Upper lobe of left lung (tissue), 6 donors: ENCODE measurements at places on chromosomes 13 and 19. TPM values are rescaled to one million over a fixed set of nuclear protein-coding genes. Genes with fewer than 3 reads are reported as not detected.
A peak's percentile ranks its signal among the peaks of the same experiment; 100 is the strongest.

The KLK14 gene
- not detected for total RNA-seq

The CALR gene
- total RNA-seq, result 171 TPM

The OXGR1 gene
- total RNA-seq, result not detected

The FXYD7 gene
- total RNA-seq, result not detected

The CRLF1 gene
- total RNA-seq, result 33.4 TPM

- no peaks in the 10 kb centered on the region for H3K27me3 ChIP-seq
- DNase-seq, result no peak
- H3K4me3 ChIP-seq, result no peak overlapping the region
- H3K36me3 ChIP-seq, result no peaks in the 10 kb centered on the region
- H3K27ac ChIP-seq, result no peak overlapping the region
- H3K4me1 ChIP-seq, result no peaks in the 10 kb centered on the region
Observed at GRCh38 chr19:58118979-58119733, 21.1 kb upstream of the ZSCAN18 start.

DNA sequence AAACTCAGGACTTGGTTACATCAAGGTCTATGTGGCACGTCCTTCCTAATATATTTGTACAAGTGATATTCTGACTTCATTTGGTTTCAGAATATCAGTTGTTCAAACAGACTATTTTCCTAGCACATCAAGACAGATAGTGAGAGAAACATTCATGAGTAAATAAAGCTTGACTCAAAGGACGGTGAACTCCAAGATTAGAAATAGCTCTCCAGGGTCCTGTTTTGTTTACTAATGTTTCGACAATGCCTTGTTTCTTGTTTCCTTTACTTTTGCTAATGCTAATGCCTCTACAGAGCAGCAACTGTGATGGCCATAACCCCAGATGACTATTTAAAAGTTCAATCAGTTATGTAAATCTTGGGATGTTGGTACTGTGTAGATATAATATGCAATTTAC, 313.9 kb downstream of the KLF12 start:
- no peak overlapping the region for H3K4me3 ChIP-seq
- H3K4me1 ChIP-seq, result no peaks in the 10 kb centered on the region
- H3K27me3 ChIP-seq, result no peaks in the 10 kb centered on the region
- no peak for DNase-seq
- no peaks in the 10 kb centered on the region for H3K36me3 ChIP-seq

- no peak for DNase-seq
- H3K4me1 ChIP-seq, result no peaks in the 10 kb centered on the region
- no peaks in the 10 kb centered on the region for H3K27me3 ChIP-seq
Observed at GRCh38 chr19:23699521-23699860, 12.5 kb upstream of the ZNF675 start.

GRCh38 chr19:33390908-33391630, 17.6 kb downstream of the CEBPG start:
- peak overlapping the region; percentile 68 for H3K27ac ChIP-seq
- H3K27me3 ChIP-seq, result no peaks in the 10 kb centered on the region
- H3K4me1 ChIP-seq, result peaks cover 83% of the 10 kb centered on the region
- peaks cover 21% of the 10 kb centered on the region for H3K36me3 ChIP-seq
- DNase-seq, result no peak

DNA sequence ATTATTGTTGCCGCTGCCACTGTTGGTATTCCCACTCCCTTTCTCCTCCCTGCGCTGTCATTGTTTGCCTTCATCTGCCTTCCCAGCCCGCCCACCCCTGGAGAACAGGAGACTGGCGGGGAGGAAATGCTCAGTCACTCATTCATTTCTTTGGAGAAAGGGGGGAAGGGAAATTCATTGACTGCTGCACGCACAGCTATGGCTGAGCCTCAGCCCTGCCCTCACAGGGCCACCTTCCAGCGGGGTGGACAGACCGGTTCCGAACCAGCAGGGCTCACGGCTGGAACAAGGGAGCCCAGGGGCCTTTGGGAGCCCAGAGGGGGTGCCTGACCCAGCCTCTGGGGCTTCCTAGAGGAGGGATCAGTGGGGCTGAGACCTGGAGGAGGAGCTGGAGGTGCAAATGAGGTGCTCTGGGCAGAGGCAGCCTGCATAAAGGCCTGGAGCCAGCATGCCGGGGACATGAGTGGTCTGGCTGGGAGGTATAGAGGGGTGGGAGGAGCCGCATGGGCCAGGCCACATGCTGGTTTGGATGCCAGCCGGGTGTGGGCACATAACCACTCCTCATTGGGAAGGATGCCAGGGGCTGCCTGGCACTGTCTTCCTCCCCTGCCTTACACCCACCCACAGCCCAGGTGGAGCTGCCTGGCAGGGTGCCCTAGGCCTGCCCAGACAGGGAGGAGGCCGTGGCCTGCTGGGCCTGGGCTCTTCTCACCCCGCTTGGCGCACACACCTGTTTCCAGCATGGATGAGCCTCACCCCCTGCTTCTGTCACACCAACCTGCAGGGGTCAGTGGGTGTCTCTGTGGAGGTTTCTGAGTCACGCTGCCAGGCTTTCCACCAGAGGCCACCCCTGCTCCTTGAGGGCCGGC, 26.8 kb downstream of the PPP5C start:
- H3K4me3 ChIP-seq, result no peak overlapping the region
- H3K27me3 ChIP-seq, result no peaks in the 10 kb centered on the region
- peaks cover 33% of the 10 kb centered on the region for H3K36me3 ChIP-seq
- DNase-seq, result peak; percentile 92
- peak overlapping the region; percentile 81 for H3K27ac ChIP-seq
